ENCODE measurements at places on chromosomes 12 and 14.

- DNase-seq, result no peak
Measured at GRCh38 chr14:67833403-67833802, 13.8 kb downstream of the RAD51B start.

DNA sequence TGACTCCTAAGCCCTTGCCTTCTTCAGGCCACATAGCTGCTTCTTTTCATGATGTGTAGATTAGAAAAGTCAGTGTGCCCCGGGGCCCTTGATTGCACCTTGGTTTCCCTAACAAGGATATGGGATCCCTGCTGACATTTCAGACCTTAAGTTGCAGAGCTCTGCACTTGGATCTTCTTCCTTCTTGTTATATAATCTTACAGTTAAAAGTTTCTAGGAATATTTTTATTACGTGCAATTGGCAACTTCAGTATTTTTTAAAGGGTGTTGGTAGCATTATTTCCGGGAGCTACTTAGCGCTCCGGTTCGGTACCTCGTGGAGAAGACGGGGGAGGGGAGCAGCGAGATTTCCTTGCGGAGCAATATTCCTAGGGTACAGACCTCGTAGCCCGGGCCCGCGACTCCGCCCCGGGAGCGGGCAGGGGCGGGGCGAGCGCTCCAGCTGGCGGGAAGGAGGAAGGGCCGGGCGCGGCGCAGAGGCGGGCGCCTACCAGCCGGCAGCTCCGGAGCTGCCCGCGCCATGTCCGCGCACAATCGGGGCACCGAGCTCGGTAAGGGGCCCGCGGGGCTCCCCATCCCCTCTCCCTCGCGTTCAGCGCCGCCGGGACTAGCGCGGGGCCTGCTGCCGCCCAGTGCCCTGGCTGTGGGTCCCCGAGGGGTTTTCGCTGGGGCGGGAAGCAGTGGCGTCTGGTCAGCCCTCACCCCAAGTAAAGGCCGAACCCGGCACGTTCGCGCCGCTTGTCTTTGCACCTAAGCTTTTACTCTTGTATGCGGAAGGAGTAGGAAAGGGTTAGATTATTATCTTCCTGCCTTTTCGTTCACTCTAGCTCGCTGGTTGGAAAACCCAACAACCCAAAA lies at the start of gene DERA:
Gene DERA, plus strand, starts transcription at position 469 of the 858 bp plus-strand sequence. Its CDS starts 52 bp downstream, at position 521.
- DNase-seq, result peak; percentile 72

GRCh38 chr12:69046920-69047319 lies 113.9 kb upstream of the CPM start:
- DNase-seq, result no peak

DNA sequence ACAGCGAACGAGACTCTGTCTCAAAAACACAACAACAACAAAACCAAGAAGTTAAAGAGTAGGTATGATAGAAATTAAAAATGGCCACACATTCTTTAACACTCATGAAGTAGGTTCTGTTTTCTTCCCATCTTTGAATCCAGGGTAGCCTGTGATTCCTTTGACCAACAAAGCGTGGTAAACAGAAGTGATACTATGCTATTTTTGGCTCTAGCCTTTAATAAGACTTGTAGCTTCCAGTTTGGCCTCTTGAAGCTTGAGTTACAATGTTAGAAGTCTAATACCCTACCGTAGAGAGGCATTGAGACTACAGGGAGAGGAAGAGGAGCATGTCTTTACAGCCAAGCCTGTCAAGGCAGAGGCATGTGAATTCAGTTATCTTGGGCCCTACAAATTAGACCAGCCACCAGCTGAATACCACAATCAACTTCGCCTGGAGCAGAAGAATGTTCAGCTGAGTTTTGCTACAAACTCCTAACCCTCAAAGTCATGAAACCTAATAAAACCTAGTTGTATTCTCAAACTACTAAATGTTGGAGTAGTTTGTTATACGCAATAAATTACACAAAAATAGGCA lies 4.9 kb upstream of the NEMF start:
- no peak for DNase-seq

DNA sequence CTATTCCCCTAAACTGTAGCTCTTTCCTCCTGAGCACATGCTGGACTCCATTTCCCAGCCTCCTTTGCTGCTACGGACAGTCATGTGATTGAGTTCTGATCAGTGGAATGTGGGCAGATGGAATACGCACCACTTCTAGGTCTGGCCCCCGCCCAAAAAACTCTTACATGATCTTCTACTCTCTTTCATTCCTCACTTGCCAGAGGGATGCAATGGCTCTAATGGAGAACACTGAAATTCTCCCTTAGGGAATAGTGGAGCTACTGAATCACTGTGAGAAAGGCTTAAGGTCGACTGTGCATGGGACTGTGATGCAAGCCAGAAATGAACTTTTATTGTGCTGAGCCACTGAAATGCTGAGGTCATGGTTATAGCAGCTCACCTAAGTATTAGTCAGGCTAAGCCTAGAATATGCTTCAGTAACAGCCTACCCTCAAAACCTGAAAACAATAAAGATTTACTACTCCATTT lies 13.0 kb upstream of the TMED2 start:
- no peak for DNase-seq

- DNase-seq, result peak; percentile 41
Measured at GRCh38 chr14:92973261-92973797, 50.4 kb downstream of the CHGA start.

DNA sequence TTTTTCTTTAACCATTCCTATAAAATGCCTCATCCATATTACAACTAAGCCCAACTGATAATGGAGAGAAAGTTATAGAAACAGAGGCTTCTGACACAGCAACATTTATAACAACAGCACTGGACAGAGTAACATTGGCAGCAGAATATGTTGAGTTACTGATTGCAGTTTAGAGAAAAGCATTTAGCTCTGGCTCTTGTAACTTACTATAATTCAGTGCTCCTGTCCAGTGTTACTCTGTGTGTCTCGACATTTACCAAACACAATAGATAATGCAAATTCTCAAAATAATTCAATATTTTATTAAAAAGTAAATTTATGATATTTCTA lies 356.1 kb downstream of the CEP128 start:
- no peak for DNase-seq

- no peak for DNase-seq
Measured at GRCh38 chr14:58656671-58657411, 19.1 kb downstream of the DACT1 start.

- no peak for DNase-seq
Measured at GRCh38 chr12:96084624-96085023, 49.2 kb upstream of the LTA4H start.

DNA sequence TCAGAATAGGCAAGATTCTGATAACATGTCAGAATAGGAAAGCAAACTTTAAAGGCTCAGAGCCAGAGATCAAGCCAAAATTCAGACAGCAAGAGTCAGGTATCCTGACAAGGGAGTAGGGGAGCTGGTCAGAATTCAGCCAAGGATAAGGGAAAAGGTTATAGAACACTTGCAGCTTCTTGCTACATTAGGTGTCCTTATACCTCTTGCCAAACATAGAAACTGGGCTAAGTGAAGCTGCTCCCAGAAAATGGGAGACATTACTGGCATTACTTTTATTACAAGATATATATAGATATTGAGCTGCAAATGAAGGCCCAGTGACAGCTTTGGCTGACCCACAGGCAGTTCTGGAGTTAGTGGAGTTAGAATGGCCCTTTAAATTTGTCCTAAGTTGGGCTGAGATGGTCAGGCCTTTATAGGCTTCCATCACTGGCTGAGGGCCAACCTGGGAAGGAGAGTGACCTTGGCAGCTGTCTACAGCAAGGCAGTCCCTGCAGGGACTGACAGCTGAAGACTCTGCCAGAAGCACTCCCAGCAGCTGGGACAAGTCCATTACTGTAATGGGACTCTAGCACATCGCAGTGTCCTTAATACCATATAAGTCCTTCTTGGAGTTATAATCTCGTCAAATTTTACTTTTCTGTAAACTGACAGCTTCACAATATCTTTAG lies 83.0 kb downstream of the LRRC9 start:
- DNase-seq, result no peak

GRCh38 chr12:48160046-48160445 lies 2.7 kb upstream of the ASB8 start:
- DNase-seq, result no peak

DNA sequence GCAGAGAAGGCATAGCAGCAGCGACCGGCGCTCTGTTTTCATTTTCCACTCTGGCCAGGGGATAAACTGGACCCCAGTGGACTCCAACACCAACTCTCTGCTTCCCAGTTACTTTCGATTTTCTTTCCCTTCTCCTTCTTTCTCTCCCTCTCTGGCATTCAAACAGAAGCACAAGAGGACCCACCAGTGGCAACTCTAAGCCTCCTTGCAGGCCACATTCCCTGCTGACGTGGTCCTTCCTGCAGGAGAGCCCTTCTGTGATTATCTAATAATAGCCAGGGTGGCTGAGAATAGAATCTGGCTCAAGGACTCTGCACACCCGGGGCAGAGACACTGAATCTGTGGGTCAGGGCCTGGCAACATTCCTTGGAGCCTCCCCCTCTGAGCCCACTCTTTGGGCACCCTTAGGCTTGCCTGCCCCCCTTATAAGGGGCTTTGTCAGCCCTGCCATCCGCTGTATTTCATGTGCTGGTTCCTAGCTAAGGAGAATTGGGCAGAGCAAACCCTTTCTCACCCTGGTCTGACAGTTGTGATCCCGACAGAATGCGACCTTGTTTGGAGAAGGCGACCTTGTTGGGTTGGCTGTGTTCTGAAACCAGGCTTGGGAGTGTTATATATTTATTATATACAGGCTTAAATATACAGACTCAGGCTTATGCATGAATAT lies 8.2 kb upstream of the HOXC6 start:
- no peak for DNase-seq

- DNase-seq, result no peak
Measured at GRCh38 chr12:97568336-97569180, 106.0 kb downstream of the RMST start.

DNA sequence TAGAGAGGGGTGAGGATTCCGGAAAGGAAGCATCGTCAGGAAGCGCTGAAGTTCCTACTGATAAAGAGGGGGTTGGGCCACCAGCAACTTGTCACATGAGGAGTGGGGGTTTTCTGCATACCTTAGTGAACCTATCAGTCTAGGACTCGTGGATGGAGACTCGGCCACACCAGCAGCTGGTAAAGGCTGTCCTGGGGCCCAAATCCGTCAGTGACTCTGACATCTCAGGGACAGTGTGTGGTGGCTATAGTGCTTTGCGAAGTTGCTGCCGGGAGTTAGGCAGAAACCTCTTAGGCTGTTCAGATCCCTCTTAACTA lies 16.4 kb downstream of the RNASE2 start:
- no peak for DNase-seq

- DNase-seq, result no peak
Measured at GRCh38 chr14:92287987-92288386, 35.0 kb upstream of the SLC24A4 start.

DNA sequence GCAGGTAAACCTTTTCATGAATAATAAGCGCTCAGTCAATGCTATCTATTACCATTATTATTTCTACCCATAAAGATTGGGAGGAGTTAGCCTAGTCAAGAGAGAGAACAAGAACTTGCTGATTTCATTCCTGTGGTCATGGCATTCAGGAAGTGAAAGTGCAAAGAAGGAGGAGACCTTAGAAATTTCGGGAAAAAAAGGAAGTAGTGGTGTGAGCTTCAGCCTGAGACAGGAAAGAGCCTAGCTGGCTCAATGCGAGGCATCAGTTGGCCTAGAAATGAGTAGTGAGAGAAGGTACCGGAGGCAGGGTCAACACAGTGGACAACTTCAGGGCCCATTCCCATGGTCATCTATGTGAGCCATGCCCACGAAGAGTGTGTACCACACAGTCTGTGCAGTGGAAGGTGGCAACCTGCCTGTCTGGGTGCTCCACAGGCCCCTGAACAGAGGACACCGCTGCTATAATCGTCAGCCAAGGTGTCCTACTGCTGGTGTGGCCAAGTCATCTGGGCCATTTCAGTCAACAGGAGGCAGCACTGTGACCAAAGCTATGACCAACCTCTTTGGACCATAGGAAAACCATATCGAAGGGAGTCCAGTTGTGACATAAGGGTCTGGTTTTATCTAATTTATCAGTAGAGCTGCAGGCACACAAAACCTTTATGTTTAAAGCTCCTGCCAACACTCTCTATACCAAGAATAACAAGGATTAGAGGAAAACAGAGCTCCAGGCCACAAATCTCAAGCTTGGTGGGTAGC lies 16.2 kb upstream of the STON2 start:
- DNase-seq, result no peak

GRCh38 chr14:99125113-99125512 lies 146.9 kb downstream of the BCL11B start:
- DNase-seq, result no peak

DNA sequence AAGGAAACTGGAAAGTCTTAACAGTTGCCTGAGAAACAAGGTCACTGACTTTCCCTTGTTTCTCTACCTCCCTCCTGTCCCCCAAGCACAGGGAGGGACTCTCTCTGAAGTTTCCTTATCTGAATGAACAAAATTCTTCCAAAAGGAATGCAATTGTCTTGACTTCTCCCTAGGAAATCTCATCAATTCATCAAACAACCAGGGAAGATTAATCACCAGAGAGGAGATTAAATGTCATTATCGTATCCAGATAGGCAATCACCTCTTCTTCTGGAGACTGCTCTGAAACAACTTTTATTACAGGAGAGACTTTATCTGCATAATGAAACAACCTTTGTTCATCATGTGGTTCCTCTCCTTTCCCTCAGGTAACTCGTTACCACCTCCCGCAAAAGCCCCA lies 431.4 kb downstream of the SLC16A7 start:
- no peak for DNase-seq

DNA sequence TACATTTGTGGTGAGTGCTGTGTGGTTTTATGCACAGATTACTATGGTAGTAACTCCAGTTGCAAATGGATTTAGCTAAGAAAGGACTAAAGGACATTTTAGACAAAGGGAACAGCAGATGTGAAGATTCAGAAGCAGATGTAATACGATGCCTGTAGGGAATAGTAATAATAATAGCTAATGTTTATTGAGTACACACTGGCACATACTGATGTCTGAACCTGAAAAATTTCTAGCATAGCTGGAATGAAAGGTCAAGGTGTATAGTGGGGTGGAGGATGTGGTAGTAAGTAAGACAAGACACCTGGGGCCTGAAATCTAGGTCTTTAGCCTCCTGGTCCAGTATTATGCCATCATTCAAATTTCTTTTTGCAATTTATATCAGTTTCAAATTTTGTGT lies 54.3 kb upstream of the LRTM2 start:
- no peak for DNase-seq

DNA sequence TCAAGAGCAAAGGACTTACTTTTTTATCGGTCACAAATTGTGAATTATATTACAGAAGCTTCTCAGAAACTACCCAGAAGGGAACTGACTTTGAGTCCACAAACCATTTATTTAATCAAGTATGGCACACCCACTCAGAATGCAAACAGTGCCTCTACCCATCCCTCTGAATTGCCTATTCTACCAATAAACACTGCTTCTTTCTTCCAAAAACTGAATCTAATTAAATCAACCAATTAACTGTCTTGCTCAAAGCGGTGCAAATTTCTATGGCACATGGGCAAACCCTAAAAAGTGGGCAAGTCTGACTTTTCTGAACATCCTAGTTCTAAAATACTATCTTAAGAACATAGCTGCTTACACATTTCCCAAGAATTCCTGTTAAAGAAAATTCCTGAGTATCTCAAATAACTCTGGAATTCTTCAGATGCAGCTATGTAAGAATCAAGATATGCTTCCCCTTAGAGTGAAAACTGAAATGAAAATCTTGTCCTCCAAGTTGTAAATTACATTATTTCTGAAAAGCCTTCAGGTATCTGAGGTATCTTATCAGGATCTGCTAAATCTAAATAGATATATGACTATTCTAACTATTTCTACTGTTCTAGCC lies 4.3 kb downstream of the SPTLC2 start:
- DNase-seq, result no peak

Measured in activated naive CD8-positive, alpha-beta T cell treated with anti-CD3 and anti-CD28 coated beads for 36 hours (primary cell).